A172 (cell line): ENCODE measurements at places on chromosomes 3 and 15. TPM values are rescaled to one million over a fixed set of nuclear protein-coding genes. Genes with fewer than 3 reads are reported as not detected.

DNA sequence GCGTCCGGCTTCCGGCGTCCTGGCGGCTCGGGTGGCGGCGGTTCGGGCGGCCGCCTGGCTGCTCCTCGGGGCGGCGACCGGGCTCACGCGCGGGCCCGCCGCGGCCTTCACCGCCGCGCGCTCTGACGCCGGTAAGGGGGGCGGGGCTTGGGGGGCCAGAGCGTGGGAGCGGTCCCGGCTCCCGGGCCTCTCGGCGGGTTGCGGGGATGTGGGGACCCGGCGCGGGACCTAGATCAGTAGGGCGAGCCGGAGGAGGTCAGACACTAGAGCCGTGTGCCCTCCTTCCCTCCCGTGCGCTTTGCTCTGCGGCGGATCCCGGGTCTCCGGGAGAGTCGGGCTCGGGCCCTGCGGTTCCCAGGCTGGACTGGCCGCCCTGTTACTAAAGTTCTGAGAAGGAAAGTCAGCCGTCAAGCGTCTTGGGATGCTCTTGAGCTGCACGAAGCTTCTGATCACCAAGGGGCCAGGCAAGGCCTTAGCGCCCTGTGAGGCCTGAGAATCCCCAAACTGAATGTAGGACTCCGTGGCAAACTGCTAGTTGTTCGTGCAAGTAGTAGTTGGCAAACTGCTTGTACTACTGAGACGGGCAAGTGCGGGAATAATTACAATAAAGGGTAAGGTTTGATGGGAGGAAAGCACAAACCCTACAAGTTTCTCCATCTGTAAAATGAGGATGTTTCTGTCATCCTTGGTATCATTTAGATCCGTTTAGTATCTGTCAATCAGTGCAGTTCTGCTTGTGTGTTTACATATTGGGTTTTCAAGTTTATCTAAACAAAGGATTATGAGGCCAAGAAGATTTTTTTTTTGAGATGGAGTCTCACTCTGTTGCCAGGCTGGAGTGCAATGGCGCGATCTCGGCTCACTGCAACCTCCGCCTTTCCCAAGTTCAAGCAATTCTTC lies 587 bp downstream of the PIGX start:
- peak; percentile 48 for DNase-seq

DNA sequence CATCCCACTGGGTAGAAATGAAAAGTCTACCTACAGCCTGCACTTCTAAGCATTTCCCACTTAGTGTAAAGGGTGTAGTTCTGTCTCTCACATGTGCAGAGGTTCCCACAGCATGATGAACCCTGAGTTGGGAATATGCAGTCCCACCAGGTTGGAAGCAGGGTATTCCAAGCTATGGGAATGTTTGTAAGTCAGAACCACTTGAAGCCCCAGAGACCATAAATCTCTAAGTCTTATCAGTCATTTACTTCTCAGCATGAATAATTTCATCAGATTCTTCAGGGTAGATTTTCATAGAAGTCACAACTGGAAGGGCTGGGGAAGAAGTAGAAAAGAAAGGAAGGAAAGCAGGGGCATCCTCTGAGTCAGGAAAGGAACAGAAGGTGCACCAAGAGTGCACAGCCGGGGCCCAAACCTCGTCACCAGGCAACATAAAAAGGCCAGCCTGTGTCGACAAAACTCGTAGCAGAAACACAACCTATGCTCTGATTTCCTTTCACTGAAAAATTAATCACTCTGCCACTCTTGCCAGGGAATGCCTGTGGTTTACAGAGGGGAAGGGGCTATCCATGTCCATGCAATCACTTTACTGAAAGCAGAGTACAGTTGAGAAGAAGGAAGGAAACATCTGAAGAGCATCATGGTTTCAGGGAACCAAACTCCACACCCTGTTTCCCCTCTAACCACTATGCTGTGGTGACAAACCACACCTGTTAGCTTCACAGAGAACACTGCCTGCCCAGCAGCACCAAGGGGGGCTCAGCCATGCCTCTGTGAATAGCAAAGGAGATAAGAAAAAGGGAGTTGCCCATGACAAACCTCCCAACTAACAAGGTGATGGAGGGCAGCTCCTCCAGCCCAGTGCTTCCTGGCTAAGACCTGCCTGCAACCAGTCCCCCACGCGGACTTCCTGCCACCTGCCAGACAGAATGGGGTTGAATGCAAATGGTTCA lies 40.5 kb downstream of the SH3BP5 start:
- DNase-seq, result peak; percentile 75

DNA sequence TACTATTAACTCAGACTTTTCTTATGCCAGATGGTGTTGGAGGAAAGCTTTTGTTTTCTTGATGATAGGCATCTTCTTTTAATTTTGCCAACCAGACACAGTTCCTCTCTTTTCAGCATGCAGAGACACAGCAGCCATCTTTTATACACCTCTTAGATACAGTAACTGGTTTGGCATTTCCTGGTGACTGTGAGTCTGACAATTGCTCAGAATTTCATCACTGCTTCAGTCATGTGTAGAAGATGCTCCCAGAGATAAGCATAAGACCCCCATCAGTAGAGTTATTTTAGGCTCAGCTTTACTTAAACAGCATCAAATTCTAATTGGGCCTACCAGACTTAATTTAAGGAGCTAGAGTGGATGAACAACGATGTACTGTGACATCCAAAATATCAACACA lies 779.0 kb downstream of the SQOR start:
- peak; percentile 4 for DNase-seq

- DNase-seq, result no peak
Observed at GRCh38 chr15:60620708-60621107, 141.8 kb upstream of the ICE2 start.

- DNase-seq, result no peak
Observed at GRCh38 chr3:98770261-98771039, 7.3 kb downstream of the ST3GAL6 start.

GRCh38 chr3:193400304-193400703 lies 21.8 kb upstream of the ATP13A5 start:
- no peak for DNase-seq

DNA sequence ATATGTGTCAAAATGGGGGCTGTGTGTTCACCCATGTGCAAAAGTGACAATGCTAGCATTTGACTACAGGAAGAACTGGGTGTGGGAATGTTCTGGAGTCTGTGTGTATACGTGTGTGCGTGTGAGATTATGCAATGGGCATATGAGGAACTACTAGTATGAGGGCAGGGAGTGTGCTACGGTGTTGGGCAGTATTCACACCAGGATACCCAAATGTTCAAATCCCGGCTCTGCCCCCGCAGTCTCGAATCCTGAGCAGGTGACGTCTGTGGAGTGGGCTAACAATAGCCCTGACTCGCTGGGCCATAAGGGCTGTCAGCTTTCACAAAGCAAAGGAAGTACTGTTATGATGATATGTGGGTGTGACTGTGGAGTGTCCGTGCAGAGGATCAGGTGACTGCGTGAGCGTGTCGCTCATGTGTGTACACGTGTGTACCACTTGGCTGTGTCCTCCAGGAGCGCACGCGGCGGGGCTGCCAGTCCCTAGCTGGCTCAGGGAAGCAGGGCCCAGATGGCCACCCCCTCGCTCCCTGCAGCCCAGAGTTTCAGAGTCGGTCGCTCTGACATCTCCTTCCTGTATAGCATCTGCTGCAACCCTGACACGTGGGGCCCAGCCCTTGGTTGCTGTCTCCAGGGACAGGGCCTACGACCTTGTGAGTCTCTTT lies 27.2 kb downstream of the IQSEC1 start:
- DNase-seq, result no peak

DNA sequence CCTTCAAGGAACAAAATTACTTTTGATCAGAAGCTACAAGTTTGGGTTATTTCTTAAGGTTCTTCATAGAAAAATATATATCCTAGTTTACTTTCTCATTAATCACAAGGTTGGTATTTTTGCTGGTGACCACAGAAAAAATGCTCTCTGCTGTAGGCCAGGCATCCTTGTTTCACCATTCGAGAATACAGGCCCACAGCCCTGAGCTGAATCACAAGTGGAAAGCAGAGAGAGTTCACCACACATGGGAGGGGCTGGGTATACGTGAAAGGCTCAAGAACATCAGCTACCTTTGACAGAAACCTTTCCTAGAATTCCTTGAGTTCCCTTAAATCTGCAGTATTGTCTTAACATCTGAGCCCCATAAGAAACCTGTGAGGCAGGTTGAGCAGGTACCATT lies 23.2 kb downstream of the CPEB1 start:
- DNase-seq, result no peak

DNA sequence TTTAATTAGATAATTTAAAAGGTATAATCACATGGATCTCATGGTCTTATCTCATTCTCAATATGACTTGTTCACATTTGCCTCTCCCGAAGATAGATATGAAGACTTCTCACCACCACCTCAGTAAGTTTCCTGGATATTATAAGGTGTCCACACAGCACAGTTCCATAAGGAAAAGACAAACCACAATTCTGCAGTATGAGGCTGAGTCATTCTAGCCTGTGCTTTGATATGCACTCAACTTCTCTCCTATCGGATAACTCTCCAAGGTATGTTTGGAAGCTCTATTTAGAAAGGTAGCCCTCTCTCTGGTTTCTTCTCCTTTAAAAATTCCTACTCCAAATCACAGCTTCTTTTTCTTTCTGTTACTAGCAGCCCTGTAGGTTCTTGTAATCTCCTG lies 612.8 kb downstream of the ZPLD1 start:
- no peak for DNase-seq

GRCh38 chr15:100093211-100094126 lies 248.3 kb downstream of the ADAMTS17 start:
- DNase-seq, result no peak

DNA sequence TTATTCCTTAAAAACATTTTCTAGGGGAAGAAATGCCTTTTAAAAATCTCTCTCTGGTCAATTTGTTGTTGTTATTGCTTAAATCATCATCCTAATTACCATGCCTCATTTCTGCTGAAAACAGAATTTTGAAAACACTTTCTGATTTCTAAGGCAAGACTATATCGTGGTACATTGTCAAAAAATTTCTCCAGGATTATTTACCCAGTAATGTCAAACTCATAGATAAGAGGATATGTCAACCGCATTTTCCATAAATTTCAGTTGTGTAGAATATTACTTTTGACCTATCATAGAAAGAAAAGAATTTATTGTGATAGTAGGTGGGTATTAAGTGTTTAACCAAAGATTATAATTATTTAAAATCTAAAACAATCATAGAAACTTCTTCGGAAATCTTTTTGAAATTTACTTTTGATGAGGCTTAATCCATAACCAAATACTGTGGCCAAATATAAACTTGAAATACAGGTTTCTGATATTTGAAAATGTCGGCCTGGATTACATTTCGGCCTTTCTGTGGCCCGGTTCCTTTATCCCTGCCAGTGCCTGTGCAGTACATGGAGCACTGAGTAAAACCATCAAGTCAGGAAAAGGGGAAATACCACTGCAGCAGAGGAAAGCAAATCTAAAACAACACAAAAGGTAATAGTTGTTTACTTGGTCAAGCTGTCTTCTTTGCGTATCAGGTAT lies 173.4 kb downstream of the MYRIP start:
- no peak for DNase-seq

- DNase-seq, result no peak
Observed at GRCh38 chr3:65019443-65020055, 331.7 kb upstream of the ADAMTS9 start.

DNA sequence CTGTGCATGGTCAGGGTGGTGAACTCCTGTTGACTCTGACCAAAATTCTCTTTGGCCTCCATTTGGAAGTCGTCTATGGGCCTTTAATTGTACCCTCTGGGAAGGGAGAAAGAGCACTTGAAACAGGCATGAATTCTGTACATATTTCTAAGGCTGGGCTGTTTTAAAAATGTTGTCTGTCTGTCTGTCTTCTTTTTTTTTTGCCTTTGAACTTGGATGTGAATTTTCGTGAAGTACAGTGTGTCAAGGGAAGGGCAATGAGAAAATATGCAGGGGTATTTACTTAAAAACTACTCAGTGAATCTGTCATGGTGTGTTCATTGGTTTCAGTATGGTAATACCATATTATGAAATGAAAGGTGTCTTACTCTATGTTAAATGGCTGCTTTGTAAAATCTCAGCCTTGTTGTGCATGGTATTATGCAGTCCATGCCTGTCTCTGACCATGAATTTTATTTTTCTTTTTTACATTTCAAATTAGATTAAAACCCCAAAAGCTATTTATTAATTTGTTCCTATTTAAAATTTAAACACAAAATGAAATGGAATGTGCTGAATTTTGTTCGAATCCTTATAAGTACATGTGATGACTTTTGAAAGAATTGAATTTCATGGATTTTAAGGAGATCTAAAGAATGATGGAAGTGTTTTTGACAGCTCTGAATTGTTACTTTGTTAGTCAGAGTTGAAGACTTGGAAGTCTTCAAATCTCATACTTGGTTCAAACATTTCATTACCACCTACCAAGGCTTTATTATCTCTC lies 51.1 kb downstream of the RARB start:
- no peak for DNase-seq

DNA sequence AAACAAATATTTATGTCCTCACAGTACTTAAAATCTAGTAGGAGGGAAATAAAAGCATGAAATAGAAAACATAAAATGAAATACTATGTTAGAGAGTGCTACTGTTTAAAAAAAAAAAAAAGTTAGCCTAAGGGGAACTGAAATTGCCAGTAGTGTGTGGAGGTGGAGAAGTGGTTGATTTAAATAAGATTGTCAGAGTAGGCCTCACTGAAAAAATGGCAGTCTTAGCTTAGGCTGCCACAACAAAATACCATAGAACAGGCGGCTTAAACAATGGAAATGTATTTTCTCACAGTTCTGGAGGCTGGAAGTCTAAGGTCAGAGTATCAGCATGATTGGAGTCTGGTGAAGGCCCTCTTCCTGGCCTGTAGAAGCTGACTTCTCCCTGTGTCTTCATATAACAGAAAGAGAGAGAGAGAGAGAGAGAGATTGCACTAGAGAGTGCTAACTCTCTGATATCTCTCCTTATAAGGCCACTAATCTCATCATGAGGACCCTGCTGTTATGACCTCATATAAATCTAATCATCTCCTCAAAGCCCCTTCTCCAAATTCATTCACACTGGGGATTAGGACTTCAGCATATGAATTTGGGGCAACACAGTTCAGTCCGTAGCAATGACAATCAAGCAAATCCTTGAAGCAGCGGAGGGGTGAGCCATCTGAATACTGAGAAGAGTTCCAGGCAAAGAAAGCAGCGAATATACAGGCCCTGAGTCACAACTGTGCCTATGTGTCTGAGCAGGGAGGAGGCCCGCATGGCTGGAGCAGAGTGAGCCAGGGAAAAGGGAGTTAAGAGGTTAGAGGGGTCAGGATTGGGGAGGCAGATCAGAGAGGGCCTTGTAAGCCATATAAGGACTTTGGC lies 23.6 kb upstream of the LRRC34 start:
- no peak for DNase-seq

The OXTR gene
- total RNA-seq, result 115 and 124 TPM in 2 replicates

The TAGLN3 gene
- not detected in 2 replicates for total RNA-seq

The GOLGA6A gene
- not detected in 2 replicates for total RNA-seq

The ZNF385D gene
- not detected in 2 replicates for total RNA-seq

The SERPINI2 gene
- total RNA-seq, result not detected in 2 replicates

The TPRG1 gene
- 1.1 and 5.4 TPM in 2 replicates for total RNA-seq

The RCCD1 gene
- 9.2 and 11.0 TPM in 2 replicates for total RNA-seq
